ENCODE measurements at places on chromosomes 12 and 14.
A peak's percentile ranks its signal among the peaks of the same experiment; 100 is the strongest.

DNA sequence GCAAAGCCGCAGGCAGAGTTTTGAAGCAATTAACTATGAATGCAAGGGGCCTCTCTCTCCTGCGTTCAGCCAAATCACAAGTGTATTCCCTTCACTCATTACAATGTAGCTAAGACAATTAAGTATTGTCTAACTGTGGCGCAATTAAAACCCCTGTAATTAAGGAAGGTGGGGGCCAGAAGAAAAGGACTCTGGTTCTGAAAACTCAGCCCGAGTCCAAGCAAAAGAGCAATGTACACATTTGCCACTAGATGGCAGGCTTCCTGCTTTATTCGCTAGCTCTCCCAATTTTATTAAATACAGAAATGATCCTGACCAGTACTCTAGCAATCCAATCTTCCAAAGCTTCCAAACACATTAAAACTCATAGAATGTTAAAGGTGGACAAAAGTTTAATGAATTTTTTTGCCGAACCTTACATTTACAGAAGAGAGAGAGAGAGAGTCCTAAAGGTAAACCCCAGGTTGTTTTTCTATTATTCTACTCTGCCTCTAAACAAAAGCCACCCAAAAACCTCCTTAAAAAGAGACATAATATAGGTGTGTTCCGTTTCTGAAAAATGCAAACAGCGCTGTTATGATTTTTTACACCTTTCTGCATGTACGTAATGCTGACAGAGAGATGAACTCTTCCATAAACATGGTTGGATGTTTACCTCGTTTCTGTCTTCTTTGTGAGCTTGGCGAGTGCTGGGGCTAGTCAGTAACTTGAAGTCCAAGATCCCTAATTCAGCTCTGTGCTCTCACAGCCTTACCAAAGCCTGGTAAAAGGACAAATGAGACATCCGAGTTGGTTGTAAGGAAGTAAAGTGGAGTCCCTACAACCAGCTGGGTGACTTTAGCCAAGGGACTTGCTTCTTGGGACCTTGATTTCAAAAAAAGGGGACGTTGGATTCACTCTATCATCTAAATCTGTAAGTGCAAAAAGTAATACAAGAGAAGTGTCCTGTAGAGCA lies 50.9 kb upstream of the VASH1 start:
- DNase-seq = peak; percentile 34

GRCh38 chr14:74048281-74048680 lies 29.1 kb downstream of the BBOF1 start:
- DNase-seq = no peak

- DNase-seq = no peak
These were observed 70.0 kb upstream of the VPS33A start for GRCh38 chr12:122336015-122336946.

DNA sequence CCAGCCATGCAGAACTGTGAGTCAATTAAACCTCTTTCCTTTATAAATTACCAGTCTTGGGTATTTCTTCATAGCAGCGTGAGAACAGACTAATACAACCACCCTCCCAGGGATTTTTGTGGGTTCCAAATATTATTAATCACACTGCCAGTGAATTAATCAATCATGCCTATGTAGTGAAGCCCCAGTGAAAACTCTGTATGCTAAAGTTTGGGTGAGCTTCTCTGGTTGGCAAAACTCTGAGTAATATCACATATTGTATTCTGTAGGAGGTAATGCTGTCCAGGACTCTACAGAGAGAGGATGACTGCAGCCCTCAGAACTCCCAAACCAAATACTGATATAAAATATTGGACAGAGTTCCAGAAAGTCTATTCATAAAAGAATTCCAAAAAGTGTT lies 216.9 kb downstream of the RPAP3 start:
- no peak for DNase-seq

DNA sequence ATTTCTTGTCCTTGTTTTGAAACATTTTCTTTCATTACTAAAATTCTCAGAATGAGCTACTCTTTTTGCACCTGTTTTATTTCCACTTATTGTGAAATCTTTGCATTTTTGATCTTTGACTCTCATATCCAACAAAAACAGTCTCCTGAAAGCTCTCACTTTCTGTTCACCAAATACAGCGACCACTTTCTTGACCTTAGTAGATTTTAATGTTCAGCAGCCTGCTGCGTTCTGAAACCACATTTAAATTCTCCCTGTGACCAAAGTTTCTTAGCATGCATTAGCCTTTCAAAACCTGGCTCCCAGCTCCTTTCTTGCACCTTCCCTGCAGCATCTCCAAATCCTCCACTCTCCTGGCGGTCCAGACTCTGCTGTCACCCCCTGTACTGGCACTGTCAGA lies 404.4 kb upstream of the PDE3A start:
- DNase-seq = no peak

DNA sequence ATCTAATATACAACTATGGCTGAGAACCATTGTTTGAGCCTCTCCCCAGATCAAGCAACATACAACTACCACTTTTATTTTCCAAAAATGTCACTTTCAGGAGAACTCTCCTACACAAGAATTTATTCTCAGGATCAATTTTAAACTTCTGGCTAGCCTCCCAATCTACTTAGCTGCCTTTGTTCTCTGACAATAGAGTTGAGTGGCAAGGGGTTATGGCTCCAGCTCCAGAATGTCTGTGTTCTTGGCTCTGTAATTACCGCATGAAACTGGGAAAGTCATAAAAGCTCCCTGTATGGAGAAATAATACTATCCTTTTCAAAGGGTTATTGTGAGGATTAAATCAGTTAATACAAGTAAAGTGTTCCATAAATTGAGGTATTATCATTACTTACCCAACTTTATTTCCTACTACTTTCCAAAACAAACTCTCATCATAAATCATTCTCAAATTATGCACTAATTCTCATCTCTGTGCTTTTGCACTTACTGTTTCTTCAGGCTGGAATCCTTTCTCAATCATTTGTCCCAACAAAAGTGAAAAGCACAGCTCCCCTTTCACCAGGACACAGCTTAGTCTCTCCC lies 121.9 kb downstream of the GARIN6 start:
- no peak for DNase-seq

DNA sequence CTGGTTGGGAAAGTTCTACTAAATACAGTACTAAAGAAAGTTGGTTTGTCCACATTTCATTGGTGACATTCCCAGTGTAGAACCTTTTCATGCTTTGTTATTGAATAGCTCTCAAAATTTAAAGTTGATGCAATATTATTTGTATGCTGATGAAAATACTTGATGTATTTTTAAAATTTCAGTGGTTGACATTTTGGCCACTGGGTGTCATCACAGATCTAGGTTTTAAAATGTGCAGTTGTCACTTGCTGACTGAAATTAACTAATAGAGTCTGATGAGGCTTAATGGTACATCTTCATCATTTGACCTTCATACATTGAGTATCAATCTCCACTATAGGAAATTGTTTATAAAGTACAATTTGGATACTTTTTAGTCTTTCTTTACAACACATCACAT lies 37.1 kb downstream of the CMAS start:
- DNase-seq = no peak

DNA sequence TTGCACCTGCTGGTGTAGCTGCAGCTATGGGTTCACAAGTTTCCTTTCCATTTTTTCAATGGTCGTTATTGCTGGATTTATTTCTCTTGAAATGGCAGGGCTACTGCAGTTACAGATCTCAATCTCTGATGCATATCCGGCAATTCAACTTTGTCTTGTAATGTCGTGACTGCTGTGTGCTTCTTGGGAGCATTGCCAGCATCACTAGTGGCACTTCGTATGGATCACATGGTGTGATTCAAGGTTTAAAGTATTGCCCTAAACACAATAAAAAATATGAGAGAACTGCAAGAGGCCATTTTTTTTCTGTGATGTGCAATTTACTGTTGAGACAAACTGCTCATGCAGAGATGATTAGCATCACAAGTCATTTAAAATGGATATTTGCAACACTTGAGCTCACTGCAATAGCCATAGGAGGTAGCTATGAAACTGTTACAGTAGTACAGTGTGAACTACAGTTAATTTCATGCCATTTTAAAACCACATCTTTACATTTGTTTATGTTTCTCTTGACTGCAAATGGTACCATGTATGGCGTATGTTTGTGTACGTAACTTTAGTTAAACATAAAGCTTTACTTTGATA lies 217.4 kb upstream of the PDE3A start:
- no peak for DNase-seq

DNA sequence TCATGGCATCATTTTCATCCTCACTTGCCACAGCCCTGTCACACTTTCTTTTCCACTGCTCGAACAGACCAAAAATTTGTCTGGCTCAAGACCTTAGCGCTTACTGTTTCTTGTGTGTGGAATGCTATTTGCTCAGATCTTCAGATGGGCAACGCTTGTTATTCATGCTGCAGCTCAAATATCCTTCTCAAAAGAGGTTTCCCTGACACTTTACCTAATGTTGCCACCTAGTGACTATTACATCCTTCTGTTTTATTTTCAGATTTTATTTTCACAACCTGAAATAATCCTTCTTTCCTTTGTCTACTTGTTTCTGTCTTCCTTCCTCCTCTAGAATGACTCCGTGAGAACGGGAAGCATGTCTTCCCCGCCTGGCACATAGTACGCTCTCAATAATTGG lies 5.6 kb downstream of the FBXO33 start:
- DNase-seq = peak; percentile 5

- no peak for DNase-seq
These were observed 705.8 kb downstream of the C12orf50 start for GRCh38 chr12:87323369-87323768.

DNA sequence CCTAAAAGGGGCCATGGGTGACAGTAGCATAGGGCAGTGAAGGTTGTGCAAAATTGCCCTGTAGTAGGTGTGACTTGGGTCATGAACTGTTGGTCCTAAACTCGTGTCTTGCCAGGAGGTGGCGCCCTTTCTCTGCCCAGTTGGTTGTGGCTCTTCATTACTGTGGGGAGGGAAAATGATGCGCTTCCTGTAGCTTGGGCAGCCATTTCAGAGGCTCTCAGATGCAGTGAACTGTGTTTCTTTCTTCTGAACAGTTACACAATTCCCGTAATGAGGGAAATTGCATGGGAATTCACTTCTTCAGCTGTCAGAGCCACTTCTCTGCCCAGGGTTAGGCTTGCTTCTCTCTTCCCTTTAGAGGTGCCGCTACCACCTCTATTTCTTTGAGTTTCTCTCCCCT lies 148.1 kb upstream of the NRXN3 start:
- peak; percentile 65 for DNase-seq
